ENCODE measurements at places on chromosomes 6 and 20.

- no peak for DNase-seq
Observed at GRCh38 chr6:157908369-157909281, 73.0 kb upstream of the SYNJ2 start.

DNA sequence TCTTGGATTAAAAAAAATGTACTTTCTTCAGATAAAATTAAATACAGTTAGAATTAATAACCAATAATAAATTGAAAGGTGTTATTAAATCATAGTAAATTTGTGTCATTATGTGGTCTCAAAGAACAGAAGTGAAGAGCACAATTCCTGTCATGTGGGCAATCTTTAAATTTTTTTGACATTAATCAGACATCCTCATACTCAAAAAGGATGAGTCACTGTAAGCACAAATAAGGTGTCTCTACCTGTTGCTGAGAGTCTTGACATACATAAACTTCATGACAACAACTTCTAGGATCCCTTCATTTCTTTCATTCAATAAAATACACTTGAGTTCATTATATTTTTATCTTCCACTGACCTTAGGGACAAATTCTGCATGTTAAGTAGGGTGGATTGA, 76.1 kb downstream of the SLC22A3 start:
- DNase-seq, result no peak

DNA sequence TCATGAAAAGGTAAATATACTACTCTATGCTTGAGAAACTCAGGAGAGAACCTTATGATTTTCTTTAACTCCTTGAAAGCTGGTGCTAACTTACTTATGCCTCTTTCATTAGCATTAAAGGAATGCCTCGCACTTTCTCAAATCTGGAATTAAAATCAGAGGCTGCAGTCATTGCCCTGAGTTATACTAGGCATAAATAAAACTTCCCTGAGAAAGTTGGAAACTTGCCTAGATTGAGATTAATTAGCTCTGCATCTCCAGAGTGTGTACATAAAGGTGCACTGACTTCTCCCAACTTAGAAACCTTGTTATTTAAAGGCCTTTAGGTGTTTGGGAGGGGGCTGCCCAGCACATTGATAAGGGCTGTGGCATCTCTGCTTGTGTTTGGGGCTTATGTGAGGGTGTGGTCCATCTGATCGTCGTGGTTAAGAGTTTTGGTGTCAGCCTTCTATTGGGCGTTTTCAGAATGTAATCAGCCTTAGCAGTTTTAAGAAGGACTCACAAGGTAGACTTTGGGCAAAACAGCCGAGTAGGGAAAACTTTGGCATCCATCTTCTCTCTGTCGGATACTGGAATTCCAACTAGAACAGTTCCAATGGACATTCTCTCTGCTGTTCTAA, 32.1 kb upstream of the CCN6 start:
- DNase-seq, result no peak

- DNase-seq, result no peak
Observed at GRCh38 chr6:26300828-26301227, 64.2 kb upstream of the BTN3A2 start.

DNA sequence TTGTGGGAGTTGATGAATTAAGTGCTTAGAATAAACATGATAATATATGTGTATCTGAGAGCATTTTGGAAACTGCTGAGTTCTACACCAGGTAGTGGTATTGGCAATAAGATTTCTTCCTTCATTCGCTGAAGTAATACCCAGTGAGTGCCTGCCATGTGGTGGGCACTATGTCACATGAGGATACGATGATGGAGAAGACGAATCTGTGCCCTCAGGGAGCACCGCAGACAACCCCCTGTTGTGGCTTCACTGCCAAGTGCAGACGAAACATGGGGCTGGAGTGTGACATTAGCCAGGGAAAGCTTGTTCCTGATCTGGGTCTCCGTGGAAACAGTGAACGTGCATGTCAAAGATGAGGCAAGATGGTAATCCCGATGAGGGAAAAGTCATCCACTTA, 7.9 kb downstream of the ZNF76 start:
- no peak for DNase-seq

DNA sequence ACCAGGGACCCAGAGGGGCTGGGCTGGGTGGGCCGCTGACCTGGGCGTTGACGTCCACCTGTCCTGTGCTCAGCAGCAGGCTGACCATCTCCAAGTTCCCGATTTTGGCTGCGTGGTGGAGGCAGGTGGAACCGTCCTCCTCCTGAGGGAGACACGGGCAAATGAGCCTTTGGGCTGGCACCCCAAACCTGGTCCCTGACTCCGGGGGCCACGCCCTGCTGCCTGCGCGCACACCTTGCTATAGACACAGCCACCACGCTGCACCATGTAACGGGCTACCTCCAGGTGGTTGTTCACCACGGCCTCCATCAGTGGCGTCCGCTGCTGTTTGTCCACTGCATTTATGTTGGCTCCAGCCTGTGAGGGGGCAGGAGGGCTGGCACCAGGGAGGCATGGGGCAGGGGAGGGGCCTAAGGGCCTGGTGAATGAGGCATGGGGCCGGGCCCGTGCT, 7.8 kb upstream of the SLC44A4 start:
- no peak for DNase-seq

- no peak for DNase-seq
Observed at GRCh38 chr6:132684272-132684671, 25.3 kb upstream of the TAAR1 start.

GRCh38 chr20:50980851-50981713, 22.5 kb downstream of the MOCS3 start:
- peak; percentile 84 for DNase-seq

DNA sequence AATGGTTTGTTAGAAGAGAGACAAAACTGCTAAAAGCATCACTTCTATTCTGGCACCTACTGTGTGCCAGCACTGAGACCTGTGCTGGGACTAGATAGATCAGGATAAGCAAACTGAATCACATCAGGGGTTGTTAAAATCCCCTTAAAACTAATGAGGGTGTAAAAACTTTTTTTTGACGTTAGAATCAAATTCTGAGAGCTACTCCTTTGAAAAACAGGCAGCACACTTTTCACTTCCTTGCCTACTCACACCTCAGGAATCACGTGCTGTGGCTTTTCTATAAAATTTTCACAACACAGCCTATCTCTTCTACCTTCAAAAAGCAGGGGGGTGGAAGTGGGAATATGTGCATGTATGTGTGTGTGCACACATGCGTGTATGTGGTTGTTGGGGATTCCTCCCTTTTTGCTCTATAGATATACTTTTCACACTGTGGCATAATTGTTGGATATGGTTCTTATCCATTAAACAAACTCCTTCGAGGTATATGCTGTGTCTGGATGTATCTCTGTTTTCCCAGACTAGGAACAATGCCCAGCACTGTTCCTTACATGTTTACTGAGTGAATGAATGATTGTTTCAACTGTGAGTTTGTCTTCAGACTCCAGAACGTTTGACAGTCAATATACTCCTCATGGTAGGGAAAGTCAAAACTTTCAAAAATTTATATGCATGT, 105.4 kb downstream of the FYN start:
- no peak for DNase-seq

DNA sequence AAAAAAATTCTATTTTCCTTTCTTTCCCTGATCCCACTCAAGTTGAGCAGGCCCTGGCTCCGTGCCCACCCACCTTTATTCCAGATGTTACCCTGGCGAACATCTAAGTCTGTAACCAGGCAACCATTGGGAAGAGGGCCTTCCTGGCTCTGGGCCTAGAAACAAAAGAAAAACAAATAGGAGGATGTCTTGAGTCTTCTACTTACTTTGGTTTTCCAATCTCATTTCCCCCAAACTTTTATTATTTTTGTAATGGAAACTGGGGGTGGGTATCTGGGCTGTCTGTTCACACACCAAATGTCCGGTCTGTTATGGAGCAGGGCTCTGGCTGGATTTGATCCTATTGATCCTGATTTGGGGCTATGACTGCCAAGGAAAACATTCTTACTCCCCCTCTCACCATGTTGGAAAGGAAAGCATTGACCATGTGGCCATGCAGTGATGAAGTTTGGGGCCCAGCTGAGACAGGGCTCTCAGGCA, 744.1 kb downstream of the DHX35 start:
- no peak for DNase-seq

- peak; percentile 32 for DNase-seq
Observed at GRCh38 chr6:122268394-122268793, 131.1 kb upstream of the HSF2 start.

- DNase-seq, result no peak
Observed at GRCh38 chr6:103983860-103984259, 875.9 kb downstream of the HACE1 start.

- DNase-seq, result peak; percentile 46
Observed at GRCh38 chr6:104623052-104623690, 236.5 kb downstream of the HACE1 start.

- no peak for DNase-seq
Observed at GRCh38 chr20:20363434-20363798, 4.5 kb upstream of the INSM1 start.

GRCh38 chr20:12467758-12468157, 541.0 kb upstream of the SPTLC3 start:
- no peak for DNase-seq

DNA sequence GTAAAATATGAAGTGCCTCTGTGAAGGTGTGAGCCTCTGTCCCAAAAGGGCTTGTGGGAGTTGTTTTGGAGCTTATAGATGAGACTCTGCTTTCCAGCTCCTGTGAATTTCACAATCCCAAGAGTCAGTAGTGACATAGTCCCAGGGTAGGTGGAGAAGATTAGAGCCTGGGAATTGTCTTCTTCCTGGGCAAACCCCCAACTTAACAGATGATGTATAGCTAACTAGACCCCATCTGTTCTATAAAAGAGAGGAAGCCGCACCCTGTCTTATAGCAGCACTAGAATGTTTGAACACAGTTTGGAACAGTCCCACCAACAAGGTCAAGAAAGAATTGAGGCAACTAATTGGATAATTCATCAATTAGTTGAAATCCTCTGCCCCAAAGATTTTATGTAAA, 294.7 kb downstream of the ZNF217 start:
- no peak for DNase-seq

DNA sequence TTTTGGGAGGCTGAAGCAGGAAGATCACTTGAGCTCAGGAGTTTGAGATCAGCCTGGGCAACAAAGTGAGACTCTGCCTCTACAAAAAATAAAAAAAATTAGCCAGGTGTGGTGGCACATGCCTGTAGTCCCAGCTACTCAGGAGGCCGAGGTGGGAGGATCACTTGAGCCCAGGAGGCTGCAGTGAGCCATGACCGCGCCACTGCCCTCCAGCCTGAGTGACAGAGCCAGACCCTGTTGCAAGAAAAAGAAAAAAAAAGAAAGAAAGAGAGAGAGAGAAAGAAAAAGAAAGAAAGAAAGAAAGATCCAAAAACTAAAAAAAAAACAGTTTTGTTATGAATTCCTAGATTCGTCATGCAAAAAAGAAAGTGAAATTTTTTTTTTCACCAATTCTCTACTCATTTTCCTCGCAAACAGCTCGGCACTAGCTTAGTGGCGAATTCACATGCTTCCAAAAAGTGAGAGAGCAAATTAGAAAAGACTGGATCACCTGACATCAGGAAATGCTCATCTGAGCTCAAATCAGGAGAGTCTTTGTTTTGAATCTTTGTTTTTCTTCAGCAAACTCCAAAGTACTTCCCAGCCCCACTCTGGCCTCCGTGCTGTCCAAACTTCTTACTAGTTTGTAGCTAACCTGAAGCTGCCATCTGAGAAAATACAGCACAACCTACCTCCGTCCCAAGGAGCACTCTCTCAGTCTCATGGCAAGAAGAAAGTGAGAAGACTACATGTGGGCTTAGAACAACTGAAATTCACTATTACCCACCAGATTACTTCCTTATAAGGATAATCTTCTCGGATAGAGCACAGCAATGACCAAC, 27.0 kb downstream of the IPCEF1 start:
- DNase-seq, result no peak

GRCh38 chr20:63475209-63475608, 2.8 kb upstream of the KCNQ2 start:
- peak; percentile 25 for DNase-seq

DNA sequence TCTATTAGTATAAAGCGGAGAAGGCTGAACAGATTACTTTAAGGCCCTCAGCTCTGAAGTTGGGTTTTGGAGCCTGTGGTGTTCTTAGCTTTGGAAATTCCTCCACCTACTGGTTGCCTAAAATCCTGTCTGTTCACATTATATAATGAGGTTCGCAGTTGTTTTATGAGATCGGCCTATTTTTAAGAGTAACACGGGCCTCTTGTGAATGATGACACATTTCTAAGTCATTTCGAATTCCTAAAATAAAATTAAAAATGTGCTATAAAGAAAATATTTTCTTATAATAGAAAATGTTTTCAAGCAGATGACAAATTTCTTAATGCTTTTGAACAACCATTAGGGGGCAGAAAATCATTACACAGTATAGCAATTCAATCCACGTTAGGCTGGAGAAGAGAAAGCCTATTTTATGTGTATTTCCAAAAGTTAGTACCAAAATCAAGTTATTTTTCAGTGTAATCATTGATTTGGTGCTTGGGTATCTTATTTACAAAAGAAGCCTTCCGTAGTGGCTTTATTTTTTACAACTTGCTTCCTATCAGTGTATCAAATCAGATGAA, 15.8 kb upstream of the FAM8A1 start:
- DNase-seq, result peak; percentile 82

DNA sequence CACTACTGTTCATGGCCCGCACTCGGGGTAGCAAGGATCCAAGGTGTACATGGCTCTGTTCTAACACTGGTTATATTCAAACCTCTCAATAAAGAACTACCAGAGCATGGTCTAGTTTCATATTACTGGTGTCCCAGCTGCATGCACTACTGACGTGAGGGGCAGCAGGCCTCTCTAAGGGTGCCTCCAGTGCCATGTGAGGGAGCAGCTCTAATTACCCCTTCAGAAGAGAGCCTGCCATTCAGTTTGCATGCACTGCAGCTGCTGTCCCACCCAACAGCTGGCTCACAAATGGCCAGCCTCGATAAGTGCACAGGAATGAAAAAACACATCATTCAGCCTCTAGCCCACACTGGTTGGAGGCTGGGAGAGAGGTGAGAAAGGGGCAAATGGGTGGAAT, 85.2 kb downstream of the SMLR1 start:
- no peak for DNase-seq

GRCh38 chr6:95431637-95432228, 145.6 kb upstream of the MANEA start:
- DNase-seq, result peak; percentile 61

DNA sequence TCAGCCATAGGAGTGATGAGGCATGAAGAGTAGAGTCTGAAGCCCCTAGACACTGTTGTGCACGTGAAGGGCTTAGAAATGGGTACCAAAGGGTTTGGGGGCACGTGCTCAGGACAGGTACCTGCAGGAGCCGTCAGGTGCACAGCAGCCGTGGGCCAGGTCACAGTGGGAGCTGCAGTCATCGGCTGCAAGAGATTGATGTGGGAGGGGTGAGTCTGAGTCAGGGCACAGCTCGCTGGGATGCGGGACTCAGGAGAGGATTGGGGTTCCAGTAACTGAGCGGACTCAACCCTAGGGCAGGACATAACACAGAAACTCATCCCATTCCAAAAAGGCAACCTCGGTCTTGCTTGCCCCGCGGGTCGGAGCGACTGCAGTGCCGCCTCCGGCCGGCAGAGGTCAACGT, 1.1 kb downstream of the DLK2 start:
- peak; percentile 68 for DNase-seq

DNA sequence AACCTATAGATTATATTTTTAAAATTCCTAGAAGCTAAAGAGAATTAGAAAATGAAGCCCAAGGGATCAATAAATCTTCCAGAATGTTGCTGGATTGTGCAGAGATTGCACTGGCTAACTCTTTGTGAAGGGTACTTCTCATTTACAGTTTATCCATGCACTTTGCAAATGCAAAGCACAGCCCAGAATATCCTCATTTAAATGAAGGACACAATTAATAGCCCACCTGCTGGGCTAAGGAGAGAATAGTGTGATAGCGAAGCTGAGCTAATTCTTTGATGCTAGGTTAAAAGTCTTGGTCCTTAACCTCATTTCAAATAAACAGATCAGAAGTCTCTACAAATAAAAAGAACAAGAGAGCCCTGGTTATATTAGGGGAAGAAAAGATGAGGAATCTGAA, 72.5 kb downstream of the SMPDL3A start:
- no peak for DNase-seq

Data from A673 (cell line).